Hepatocyte (in vitro differentiated cells): ENCODE measurements at places on chromosomes 7 and 10. TPM values are rescaled to one million over a fixed set of nuclear protein-coding genes. Genes with fewer than 3 reads are reported as not detected.

The PDZD8 gene
- total RNA-seq: 45.6 and 77.2 TPM in 2 replicates

The SFRP5 gene
- total RNA-seq: 17.2 and 18.5 TPM in 2 replicates

The TCERG1L gene
- total RNA-seq: 0.12 and 0.47 TPM in 2 replicates

The ZKSCAN5 gene
- 10.6 and 11.3 TPM in 2 replicates for total RNA-seq

The UCN3 gene
- not detected in 2 replicates for total RNA-seq

The NEUROG3 gene
- total RNA-seq: not detected in 2 replicates

The SGCE gene
- total RNA-seq: 64.5 and 77.6 TPM in 2 replicates

The GPR15LG gene
- 0.52 and 2.6 TPM in 2 replicates for total RNA-seq

The CTAGE6 gene
- 0.07 TPM in 1 of 2 replicates, not detected in the other for total RNA-seq

The KIAA1549 gene
- total RNA-seq: 5.7 and 7.3 TPM in 2 replicates

The FAM3C gene
- 113 and 119 TPM in 2 replicates for total RNA-seq

The TUBAL3 gene
- total RNA-seq: 1.0 and 1.7 TPM in 2 replicates

The ADGRA1 gene
- 0.47 TPM in 1 of 2 replicates, not detected in the other for total RNA-seq

The PSMA2 gene
- total RNA-seq: 117 and 118 TPM in 2 replicates

The BHLHA15 gene
- 0.92 and 2.3 TPM in 2 replicates for total RNA-seq

The KCNH2 gene
- total RNA-seq: 8.4 and 9.4 TPM in 2 replicates

The CRHR2 gene
- not detected in 2 replicates for total RNA-seq

The THNSL1 gene
- total RNA-seq: 6.3 and 7.1 TPM in 2 replicates

The BAMBI gene
- total RNA-seq: 111 and 116 TPM in 2 replicates

The C10orf143 gene
- 0.50 and 2.5 TPM in 2 replicates for total RNA-seq

The GJD4 gene
- total RNA-seq: 0.17 TPM in 1 of 2 replicates, not detected in the other

The SEMA4G gene
- 48.6 and 54.8 TPM in 2 replicates for total RNA-seq

The ZNF32 gene
- 48.5 and 57.9 TPM in 2 replicates for total RNA-seq

The IFIT3 gene
- total RNA-seq: 10.5 and 10.8 TPM in 2 replicates

The GSDME gene
- total RNA-seq: 33.9 and 35.1 TPM in 2 replicates

The COBL gene
- 17.9 and 20.5 TPM in 2 replicates for total RNA-seq

The NPC1L1 gene
- 14.8 and 20.6 TPM in 2 replicates for total RNA-seq

The HOXA7 gene
- 0.32 and 0.83 TPM in 2 replicates for total RNA-seq

The PNLIPRP3 gene
- 0.93 and 1.0 TPM in 2 replicates for total RNA-seq
